Motor neuron (in vitro differentiated cells): ENCODE measurements at places on chromosomes 4 and X. TPM values are rescaled to one million over a fixed set of nuclear protein-coding genes. Genes with fewer than 3 reads are reported as not detected.

DNA sequence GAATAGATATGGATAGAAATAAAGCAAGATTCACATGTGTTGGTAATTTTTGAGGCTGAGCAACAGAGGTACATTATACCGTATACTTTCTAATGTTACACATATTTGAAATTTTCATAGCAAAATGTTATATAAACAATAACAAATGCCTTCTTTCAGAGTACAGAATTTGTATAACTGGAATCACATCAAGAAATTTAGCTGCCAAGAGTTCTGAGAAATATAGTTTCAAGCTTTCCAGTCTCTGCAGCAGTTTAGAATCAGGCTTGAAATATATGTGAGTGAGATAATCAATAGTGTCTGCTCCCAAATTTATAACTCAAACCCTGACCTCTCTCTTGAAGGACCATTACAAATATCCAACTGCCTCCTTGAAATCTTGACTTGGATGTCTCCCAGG, 23.8 kb downstream of the FAM184B start:
- ATAC-seq = no peak

Gene FAM241A
- total RNA-seq = 0.78 and 0.93 TPM in 2 replicates

GRCh38 chrX:37378830-37379229, 29.7 kb downstream of the PRRG1 start:
- no peak for ATAC-seq

GRCh38 chrX:20432048-20432447, 165.3 kb upstream of the RPS6KA3 start:
- no peak for ATAC-seq

DNA sequence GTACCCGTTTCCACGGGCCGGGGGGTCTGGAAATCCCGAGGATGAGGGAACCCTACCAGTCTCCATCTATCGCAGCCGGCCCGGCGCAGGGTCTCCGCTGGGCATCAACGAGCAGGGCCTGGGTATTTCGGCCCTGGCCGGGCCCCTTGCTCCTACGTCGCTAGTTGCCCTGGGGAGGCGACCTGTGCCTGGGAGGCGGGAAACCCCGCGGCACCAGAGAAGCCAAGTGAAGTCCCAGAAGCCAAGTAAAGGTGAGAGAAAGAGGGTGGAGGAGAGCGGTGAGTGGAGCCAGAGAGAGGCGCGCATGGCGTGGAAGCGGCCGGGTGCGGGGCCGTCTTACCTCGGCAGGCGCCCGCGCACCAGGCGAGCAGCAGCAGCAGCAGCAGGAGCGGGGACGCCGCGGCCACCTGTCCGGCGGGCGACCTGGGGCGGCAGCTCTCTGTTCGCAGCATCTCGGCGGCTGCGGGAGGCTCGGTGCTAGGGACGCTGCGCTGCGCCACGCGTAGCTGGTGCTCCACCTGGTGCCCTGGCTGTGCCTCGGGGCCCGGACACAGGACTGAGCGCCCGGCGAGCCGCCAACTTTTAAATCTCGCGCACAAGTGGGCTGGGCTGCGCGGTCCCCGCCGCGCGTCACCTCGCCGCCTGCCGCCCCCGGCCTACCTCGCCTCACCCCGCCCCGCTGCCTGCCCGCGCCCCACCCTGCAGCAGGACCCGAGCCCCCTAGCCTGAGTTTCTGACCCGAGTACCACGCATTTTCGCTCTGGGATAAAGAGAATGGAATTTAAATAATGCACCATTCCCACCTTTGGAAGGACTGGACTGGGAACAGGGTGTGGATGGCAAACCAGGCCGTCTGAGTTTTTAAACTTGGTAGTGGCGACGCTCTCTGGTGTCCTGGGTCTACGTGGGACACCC, at the start of gene NMU:
Gene NMU (minus strand): TSS at position 558 of the 915 bp plus-strand sequence. CDS start 106 bp downstream, at position 452.
- ATAC-seq = peak; percentile 78

DNA sequence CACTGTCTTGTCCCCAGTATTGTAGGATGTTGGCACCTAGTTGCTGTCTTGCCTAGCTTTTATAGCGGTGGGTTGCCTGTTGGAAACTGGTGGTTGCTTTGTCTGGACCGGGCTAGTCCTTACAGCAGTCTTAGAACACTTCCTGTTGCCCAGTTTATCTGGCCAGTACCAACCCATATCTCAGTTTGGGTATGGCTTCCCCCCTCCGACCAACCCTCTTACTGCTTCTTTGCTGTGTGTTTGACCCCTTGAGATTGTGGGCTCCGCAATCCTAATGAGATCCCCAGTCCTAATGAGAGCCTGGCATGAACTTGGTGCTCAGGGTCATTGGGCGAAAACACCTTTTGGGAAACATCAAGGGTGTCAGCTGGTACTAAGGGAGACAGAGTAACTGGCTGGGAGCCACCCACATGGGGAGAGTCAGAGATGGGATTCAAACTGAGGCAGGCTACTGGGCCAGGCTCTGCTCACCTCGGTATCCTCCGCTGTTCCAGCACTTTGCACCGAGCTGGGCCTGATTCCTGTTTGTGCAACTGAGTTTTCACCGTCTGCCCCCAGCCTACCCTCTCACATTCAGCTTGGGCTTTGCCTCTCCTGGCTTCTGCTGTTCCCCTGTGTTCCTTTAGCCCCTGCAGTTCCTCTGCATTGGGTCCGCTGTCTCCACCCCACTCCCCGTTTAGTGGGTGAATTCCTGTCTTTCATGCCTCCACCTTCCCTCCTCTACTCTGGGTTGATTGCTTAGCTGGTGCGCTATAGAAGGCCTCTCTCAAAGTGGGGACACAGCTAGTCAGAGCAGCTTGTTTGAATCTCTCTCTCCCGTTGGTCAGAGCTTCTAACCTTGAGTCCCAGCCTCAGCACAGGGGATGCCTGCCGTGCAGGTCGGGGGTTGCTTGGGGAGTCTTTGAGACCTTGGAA, 1.6 kb downstream of the TBC1D14 start:
- no peak for ATAC-seq

GRCh38 chrX:148947399-148947975, 447.1 kb downstream of the AFF2 start:
- no peak for ATAC-seq

Gene PASD1
- total RNA-seq = not detected in 2 replicates

Gene SMR3B
- not detected in 2 replicates for total RNA-seq

DNA sequence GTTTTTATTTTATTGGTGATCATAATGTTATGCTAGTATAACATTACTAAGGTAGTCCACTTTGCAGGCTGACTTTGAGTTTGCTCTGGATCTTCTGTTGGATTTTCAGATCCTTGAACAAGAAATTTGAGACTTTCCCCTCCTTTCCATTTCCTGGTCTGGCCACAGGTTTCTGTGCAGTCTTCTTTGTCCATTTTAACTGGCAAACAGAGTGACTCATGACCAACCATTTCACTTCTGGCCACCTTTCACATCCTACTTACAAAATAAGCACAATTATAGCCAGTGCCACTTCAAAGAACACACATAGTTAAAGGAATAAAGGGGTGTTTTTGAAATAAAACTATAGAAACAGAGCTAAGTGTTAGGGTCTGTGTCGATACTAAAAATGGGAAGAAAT, 8.4 kb downstream of the ANK2 start:
- ATAC-seq = no peak

- ATAC-seq = peak; percentile 13
Observed at GRCh38 chrX:7083468-7084396, 63.8 kb upstream of the STS start.

DNA sequence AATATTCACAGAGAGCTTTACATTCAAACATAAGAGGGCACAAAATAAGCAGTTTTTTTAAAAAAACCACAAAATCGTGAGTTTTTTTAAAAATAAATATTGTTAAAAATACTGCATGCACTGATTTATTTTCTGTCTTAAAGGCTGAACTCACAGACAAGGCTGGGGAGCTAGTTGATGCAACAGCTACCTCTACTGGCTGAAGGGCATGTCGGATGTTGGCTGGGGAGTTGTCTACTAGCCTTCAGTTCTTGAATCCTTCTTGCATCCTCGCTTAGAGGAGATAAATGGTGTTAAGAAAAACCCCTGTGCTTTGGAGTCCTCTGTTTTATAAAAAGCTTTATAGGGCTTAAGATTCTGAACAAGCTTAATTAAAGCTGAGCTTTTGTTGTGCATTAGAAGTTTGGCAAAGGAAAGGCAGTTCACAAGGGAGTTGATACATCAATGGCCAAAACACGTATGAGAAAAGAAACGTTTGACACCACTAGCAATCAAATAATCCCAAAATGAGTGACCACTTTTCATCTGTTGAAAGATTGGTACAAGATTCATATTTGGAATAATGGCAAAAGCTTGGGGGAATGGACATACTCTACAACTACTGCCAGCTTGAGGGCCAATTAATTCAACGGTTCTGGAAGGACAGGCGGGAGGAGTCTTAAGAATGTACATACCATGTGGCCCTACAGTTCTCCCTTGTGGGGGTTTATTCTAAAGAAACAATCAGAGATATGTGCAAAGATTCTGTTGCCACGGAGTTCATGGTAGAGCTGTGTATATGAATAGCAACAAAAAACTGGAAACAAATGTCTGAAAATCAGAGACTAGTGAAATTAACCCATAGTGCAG, 94.7 kb downstream of the SEL1L3 start:
- peak; percentile 83 for ATAC-seq

GRCh38 chr4:153541456-153542096, 75.4 kb downstream of the TMEM131L start:
- ATAC-seq = peak; percentile 88

DNA sequence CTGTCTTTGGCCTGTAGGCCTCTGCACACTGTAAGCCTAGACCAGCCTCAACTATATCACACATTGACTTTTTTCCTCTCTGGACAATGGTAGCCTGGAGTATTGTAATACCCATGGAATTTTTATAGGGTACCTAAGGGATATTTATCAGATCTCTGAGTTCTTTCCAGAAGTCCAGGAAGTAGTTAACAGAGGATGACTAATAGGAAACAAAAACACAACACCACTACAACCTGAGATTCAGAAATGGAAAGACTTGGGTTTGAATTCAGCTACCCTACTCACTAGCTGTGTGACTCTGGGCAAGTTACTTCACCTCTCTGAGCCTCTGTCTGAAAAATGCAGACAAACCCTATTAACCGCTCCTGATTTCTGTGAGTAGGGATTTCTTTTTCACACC, 7.7 kb upstream of the STX18 start:
- ATAC-seq = no peak

Gene UBE2A
- total RNA-seq = 34.1 and 38.4 TPM in 2 replicates

- peak; percentile 98 for ATAC-seq
Observed at GRCh38 chr4:164442180-164442579, 311.8 kb upstream of the SMIM31 start.

Gene ETDA
- not detected in 2 replicates for total RNA-seq

DNA sequence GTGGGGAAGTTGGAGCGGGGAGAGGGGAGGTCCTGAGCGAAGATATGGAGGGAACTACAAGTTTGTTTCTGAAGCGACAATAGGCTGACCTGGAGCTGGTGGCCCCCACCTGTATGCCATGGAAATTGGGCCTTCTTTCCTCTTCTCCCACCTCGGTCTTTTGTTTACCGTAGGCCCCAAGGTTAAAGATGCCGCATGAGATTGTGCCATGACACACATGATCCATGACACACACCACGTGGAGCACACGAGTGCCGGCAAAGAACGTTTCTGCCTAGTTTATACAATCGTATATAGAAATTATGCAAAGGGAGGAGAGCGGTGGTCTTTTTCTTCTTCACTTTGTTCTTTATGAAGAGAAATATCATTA, 408 bp downstream of the TMEM33 start:
- peak; percentile 16 for ATAC-seq

Gene GAGE1
- total RNA-seq = 0.06 TPM in 1 of 2 replicates, not detected in the other

Gene REELD1
- total RNA-seq = not detected in 2 replicates
